ENCODE measurements at places on chromosomes 2 and 18.

GRCh38 chr2:25669520-25669919 lies 3.9 kb downstream of the DTNB start:
- DNase-seq = no peak

DNA sequence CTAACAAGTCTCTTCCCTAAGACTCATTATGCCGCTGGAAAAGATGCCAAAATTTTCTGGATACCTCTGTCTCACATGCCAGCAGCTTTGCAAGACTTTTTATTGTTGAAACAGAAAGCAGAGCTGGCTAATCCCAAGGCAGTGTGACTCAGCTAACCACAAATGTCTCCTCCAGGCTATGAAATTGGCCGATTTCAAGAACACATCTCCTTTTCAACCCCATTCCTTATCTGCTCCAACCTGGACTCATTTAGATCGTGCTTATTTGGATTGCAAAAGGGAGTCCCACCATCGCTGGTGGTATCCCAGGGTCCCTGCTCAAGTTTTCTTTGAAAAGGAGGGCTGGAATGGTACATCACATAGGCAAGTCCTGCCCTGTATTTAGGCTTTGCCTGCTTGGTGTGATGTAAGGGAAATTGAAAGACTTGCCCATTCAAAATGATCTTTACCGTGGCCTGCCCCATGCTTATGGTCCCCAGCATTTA lies 26.3 kb downstream of the DHRS9 start:
- peak; percentile 82 for DNase-seq

DNA sequence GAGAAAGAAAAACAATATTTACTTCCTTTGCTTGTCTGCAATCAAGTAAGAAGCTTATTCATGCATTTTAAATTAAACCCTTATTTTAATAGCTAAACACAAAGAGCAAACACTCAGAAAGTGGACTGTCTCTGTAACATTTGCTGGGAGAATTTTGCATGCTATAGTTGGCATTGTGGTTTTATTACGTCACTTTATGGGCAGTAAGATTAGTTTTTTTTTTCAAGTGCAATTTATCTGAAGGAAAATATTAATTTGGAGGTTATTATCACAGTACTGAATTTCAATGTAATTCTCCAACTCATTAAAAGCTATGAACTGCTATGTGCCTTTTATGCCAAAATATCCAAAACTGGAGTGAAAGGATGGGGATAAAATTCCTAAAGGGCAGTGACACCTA lies 103.3 kb downstream of the TMEFF2 start:
- DNase-seq = no peak

DNA sequence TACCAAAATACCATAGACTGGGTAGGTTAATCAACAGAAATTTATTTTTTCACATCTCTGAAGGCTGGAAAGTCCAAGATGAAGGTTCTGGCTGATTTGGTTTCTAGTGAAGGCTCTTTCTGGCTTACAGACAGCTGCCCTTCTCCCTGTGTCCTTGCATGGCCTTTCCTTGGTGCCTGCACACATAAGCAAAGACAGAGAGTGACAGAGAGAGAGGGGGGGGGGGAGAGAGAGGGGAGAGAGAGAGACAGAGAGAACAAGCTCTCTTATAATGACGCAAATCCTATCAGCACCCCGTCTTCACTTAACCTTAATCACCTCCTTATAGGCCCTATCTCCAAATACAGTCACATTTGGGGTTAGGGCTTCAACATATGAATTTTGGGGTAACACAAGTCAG lies 53.9 kb downstream of the INO80C start:
- no peak for DNase-seq

DNA sequence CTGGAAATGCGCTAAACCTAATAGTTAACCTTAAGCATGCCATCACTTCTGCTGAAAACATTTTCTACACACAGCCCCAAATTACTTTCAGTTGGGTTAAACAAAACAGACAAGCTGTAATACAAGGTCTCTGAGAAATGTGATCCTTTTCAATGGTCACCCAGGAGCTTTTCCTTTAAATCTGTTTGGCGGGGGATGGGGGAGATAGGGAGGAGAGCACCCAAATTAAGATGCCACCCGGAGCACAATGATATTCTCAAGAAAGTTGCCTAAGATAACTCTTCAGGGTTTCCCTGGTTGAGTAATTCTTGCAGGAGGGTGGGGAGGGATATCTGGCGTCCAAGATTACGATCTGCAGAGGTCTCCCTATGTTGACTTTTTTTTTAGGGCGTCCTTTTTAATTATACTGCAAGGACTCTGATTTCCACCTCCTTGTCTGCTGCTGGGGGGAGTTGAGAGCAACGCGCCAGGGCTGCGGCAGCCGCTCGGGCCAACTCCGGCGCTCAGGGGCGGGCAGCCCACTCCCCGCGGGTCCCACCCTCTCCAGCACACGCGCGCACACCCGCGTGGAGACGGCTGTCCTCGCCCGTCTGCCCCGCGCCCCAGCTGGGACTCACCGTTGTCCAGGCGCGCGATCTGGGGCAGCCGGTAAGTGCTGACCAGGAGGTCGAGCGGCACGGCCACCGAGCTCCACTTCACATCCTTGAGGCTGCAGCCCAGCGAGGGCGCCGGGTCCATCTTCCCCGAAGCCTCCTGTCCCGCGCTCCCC lies 807 bp downstream of the GAREM1 start:
- DNase-seq = peak; percentile 15

GRCh38 chr2:240876035-240876474 lies 7.4 kb downstream of the AGXT start:
- DNase-seq = no peak

GRCh38 chr2:11539317-11540147 lies 5.7 kb downstream of the GREB1 start:
- no peak for DNase-seq

GRCh38 chr2:112957511-112957910 lies 20.3 kb upstream of the IL36G start:
- peak; percentile 7 for DNase-seq

GRCh38 chr2:158699323-158699722 lies 95.8 kb upstream of the DAPL1 start:
- no peak for DNase-seq

- DNase-seq = peak; percentile 28
Observed at GRCh38 chr2:238843476-238843875, 4.4 kb upstream of the TWIST2 start.

GRCh38 chr18:71242981-71243380 lies 954.1 kb downstream of the SOCS6 start:
- no peak for DNase-seq

GRCh38 chr2:148521181-148521580 lies 123.4 kb upstream of the EPC2 start:
- no peak for DNase-seq

GRCh38 chr2:199955007-199955338 lies 318 bp downstream of the TYW5 start:
- no peak for DNase-seq

GRCh38 chr2:195559431-195559914 lies 97.6 kb upstream of the SLC39A10 start:
- peak; percentile 91 for DNase-seq

DNA sequence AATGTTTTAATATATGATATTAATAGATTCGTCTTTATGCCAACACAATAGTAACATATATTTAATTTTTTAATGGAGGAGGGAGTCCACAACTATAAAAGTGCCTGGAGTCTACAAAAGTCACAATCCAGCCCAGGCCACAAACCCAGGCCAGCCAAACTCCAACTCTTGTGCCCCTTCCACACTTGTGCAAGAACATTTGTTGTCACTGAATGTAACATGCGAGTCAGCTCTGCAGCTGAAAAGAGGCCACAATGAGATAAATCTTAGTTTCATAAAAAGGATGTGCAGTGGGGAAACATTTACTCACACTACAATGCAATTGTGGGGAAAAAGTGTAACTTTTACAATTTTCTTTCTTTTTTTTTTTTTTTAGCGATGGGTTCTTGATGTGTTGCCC lies 110.8 kb downstream of the MCFD2 start:
- DNase-seq = peak; percentile 70

DNA sequence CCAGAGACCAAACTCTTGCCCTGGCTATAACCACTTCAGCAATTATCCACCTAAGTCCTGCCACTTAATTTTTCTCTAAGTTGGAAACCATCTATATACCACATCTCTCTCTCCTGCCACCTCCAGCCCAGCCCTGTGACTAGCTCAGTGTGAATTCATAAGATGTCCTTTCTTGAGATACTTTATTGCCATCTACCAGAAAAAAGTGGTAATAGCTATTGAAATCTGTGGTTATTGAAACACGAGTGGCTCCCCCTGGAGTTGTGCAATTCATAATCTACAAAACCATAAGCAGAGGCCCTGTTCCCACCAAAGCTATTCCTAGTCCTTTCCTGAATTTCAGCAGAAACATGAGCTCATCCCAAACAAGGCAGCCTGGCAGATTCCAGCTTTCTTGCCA lies 324.0 kb downstream of the TXNL1 start:
- DNase-seq = peak; percentile 62

- DNase-seq = no peak
Observed at GRCh38 chr18:8623549-8624106, 14.4 kb downstream of the RAB12 start.

GRCh38 chr2:235001237-235002133 lies 49.7 kb downstream of the SH3BP4 start:
- no peak for DNase-seq

GRCh38 chr2:38619458-38620164 lies 16.9 kb upstream of the HNRNPLL start:
- DNase-seq = peak; percentile 8

DNA sequence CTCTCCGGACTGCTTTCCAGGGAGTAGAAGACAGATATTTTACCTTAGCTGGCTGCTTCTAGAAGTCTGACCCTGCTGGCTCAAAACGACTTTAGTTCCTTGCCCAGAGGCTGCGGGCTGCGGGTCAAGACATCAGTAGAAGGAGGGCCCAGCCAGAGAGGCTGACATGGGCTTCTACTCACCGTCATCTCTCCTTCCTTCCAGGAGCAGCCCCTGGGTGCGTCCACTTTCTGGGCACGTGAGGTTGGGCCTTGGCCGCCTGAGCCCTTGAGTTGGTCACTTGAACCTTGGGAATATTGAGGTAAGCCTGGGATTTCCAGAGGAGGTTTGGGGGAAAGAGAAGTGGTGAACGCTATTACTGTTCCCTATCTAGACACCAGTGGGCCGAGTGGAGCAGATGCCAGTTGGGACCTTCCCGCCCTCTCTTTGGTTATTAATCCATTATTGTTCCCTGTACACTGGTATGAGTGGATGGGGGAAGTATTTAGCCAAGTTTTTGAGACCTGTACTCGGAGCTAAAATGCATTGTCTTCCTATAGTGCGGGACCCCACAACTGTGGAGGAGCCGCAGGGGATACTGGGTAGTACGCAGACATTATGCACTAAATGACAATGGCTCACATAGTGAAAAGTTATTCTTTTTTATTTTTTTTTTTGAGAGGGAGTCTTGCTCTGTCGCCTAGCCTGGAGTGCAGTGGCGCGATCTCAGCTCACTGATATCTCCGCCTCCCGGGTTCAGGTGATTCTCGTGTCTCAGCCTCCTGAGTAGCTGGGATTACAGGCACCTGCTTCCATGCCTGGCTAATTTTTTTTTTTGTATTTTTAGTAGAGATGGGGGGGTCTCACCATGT lies 26.3 kb upstream of the CASP8 start:
- no peak for DNase-seq

DNA sequence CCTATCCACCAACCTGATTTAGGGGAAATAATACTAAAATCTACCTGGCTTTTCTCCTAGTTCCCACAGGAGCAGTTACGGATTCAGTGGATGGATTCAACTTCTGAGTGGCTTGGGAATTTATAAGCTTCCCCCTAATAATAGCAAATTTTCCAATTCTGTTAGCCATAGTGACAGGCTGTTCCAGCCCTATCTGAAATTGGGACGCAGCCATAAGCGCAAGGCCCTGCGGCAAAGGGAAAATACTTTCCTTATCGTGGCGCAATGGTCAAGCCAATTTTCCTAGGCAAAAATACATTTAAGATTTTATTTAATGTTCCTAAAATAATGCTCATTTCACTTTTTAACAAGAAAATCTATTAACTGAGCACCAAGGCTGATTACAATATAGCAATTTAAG lies 49.7 kb downstream of the CDH2 start:
- DNase-seq = no peak

DNA sequence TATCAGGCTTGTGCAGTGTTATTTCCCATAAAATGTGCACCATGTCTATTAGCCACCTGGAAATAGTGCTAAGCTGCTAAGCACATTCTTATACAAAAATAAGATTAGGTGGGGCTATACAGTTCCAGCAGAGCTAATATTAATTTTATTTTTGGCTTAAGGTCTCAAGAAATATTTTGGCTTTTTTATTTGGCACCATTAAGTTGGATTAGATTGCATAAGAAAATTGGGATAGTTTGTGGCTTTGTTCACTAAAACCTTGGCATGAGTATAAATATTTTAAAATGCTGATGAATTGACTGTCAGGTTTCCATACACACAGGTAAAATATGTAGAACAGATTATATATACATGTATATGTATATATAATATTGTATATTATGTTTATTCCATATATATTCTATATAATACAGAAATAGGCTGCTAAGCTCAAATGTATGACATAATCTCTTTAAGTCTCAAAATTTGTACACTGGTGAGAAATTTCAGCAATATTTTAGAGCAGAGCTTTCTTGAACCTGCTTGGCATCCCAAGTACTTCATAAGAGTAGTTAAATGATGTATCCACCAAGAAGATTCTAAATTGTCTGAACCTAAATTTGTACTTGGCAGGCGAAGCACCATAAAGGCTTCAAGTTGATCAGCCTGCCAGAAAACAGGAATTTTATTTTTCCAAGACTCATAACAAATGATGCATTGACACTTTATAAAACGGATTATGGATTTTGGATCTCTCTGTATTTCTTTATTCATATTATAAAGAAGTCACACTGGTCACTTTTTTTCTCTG lies 32.6 kb downstream of the CCDC102B start:
- no peak for DNase-seq

- DNase-seq = no peak
Observed at GRCh38 chr2:130388221-130388907, 32.5 kb downstream of the PTPN18 start.

DNA sequence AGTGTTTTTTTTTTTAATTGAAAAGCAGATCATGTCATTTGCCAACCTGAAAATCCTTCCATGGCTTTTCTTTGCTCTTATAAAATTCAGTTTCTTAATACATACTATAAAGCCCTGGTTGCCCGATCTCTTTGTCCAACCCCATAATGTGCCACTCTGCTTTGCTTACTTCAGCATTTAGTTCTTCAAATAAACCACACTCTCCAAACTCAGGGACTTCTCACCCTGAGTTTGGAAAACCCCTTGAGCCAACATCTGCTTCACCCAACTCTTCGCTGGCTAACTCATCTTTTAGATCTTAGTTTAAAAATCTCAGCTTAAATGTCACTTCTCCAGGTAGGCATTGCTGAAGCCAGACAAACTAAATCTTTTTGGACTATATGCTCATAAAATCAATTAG lies 1.3 kb upstream of the STAT1 start:
- DNase-seq = no peak

GRCh38 chr2:148259674-148260073 lies 238.8 kb downstream of the MBD5 start:
- peak; percentile 18 for DNase-seq

DNA sequence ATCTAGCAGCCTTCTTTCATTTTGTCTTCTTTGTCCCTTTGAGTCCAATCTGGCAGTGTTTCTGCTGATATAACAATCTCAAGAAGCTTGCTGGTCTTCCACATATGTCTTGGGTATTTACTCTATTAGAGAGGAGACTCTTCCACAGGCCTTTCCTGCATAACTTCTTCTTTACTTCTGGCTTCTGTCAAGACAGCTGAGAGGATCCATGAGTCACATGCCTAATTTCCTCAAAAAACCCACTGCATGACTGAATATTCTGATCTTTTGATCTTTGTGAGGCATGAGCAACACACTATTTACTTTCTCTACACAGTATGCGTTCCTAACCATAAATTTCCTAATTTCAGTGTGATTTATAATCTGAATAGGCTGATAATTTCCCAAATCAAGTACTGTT lies 5.1 kb upstream of the DCC start:
- peak; percentile 84 for DNase-seq

GRCh38 chr18:62170857-62171256 lies 16.0 kb downstream of the PIGN start:
- DNase-seq = no peak

Measured in fibroblast of skin of right biceps (primary cell).